A549 treated with CORT108297 at 1 μM for 4 hours (cell line): ENCODE measurements at places on chromosomes 4 and X. TPM values are rescaled to one million over a fixed set of nuclear protein-coding genes. Genes with fewer than 3 reads are reported as not detected.

The SH3BGRL gene
- 44.6 to 55.9 TPM (median 48.1 TPM) in 5 replicates for total RNA-seq

The NSUN7 gene
- total RNA-seq: 0.18 to 0.60 TPM (median 0.35 TPM) in 5 replicates

The HSFX4 gene
- not detected in 5 replicates for total RNA-seq

The GALNTL6 gene
- 0.05 to 0.08 TPM (median 0.07 TPM) in 5 replicates for total RNA-seq

The IQSEC2 gene
- 32.6 to 44.7 TPM (median 40.2 TPM) in 5 replicates for total RNA-seq

The GPR50 gene
- 0.12 to 0.17 TPM (median 0.15 TPM) in 4 of 5 replicates, not detected in the other for total RNA-seq

The SLC9B1 gene
- 0.08 to 0.09 TPM in 2 of 5 replicates, not detected in the others for total RNA-seq

The EVC2 gene
- total RNA-seq: 1.8 to 2.7 TPM (median 2.2 TPM) in 5 replicates

The XK gene
- total RNA-seq: 0.32 to 0.47 TPM (median 0.36 TPM) in 5 replicates

The TKTL2 gene
- total RNA-seq: not detected in 5 replicates

The HOPX gene
- not detected in 5 replicates for total RNA-seq

The CXCL5 gene
- 41.0 to 54.6 TPM (median 48.6 TPM) in 5 replicates for total RNA-seq

The OTC gene
- not detected in 5 replicates for total RNA-seq

The PDE5A gene
- 0.21 to 0.61 TPM (median 0.30 TPM) in 5 replicates for total RNA-seq

The TMEM131L gene
- total RNA-seq: 4.4 to 6.1 TPM (median 5.3 TPM) in 5 replicates

The MFAP3L gene
- 4.1 to 5.4 TPM (median 4.5 TPM) in 5 replicates for total RNA-seq

The ANK2 gene
- 0.69 to 1.6 TPM (median 0.75 TPM) in 5 replicates for total RNA-seq

The FSTL5 gene
- 0.01 to 0.05 TPM (median 0.02 TPM) in 3 of 5 replicates, not detected in the others for total RNA-seq

The TLR7 gene
- total RNA-seq: not detected in 5 replicates

The CCDC160 gene
- not detected in 5 replicates for total RNA-seq

The BLOC1S4 gene
- total RNA-seq: 11.5 to 17.1 TPM (median 16.0 TPM) in 5 replicates

The ODAPH gene
- 0.18 to 0.24 TPM in 2 of 5 replicates, not detected in the others for total RNA-seq

The ADH7 gene
- total RNA-seq: not detected in 5 replicates

The NEK1 gene
- 2.6 to 3.5 TPM (median 2.6 TPM) in 5 replicates for total RNA-seq

The LONRF3 gene
- total RNA-seq: 2.9 to 4.3 TPM (median 3.5 TPM) in 5 replicates

The WDFY3 gene
- total RNA-seq: 7.3 to 9.9 TPM (median 8.3 TPM) in 5 replicates

The HMX1 gene
- 0.10 to 0.21 TPM (median 0.13 TPM) in 4 of 5 replicates, not detected in the other for total RNA-seq

The HMGN5 gene
- 2.2 to 4.3 TPM (median 2.3 TPM) in 5 replicates for total RNA-seq

The AVPR2 gene
- 0.06 to 0.17 TPM (median 0.15 TPM) in 4 of 5 replicates, not detected in the other for total RNA-seq

The COL4A5 gene
- 11.4 to 14.9 TPM (median 13.4 TPM) in 5 replicates for total RNA-seq

The SPIN2A gene
- total RNA-seq: 0.12 to 0.21 TPM (median 0.13 TPM) in 5 replicates

The CTAG2 gene
- total RNA-seq: not detected in 5 replicates

The SETD7 gene
- total RNA-seq: 35.4 to 42.1 TPM (median 39.0 TPM) in 5 replicates

The MAPK10 gene
- 0.22 to 0.71 TPM (median 0.43 TPM) in 5 replicates for total RNA-seq

The CT83 gene
- total RNA-seq: not detected in 5 replicates

The IRS4 gene
- 0.02 TPM in 1 of 5 replicates, not detected in the others for total RNA-seq

The GABRE gene
- total RNA-seq: 19.4 to 33.0 TPM (median 25.7 TPM) in 5 replicates

The TNMD gene
- not detected in 5 replicates for total RNA-seq

The CBR4 gene
- 3.4 to 5.1 TPM (median 4.4 TPM) in 5 replicates for total RNA-seq

The STARD8 gene
- 1.3 to 1.9 TPM (median 1.5 TPM) in 5 replicates for total RNA-seq

The ARHGEF38 gene
- not detected in 5 replicates for total RNA-seq

The SCARB2 gene
- total RNA-seq: 36.3 to 54.3 TPM (median 52.1 TPM) in 5 replicates

The KLKB1 gene
- 0.07 TPM in 1 of 5 replicates, not detected in the others for total RNA-seq
